NCI-H2227 treated with DMSO at 0.1 percent for 48 hours (cell line): ENCODE measurements at places on chromosomes 12 and 14.

GRCh38 chr14:79091381-79091963 lies 921.3 kb downstream of the NRXN3 start:
- peak; percentile 27 for DNase-seq

- DNase-seq = no peak
Measured at GRCh38 chr12:120739821-120740613, 14.4 kb downstream of the ACADS start.

GRCh38 chr12:98721204-98721702 lies 76.2 kb downstream of the APAF1 start:
- no peak for DNase-seq

- DNase-seq = peak; percentile 53
Measured at GRCh38 chr12:100794441-100795173, at the start of gene ANO4. Gene ANO4, plus strand, starts transcription at chr12:100794776. Its CDS starts 107,010 bp downstream, at chr12:100901786.

GRCh38 chr14:106308839-106309389 lies 782.5 kb downstream of the TMEM121 start:
- DNase-seq = no peak

DNA sequence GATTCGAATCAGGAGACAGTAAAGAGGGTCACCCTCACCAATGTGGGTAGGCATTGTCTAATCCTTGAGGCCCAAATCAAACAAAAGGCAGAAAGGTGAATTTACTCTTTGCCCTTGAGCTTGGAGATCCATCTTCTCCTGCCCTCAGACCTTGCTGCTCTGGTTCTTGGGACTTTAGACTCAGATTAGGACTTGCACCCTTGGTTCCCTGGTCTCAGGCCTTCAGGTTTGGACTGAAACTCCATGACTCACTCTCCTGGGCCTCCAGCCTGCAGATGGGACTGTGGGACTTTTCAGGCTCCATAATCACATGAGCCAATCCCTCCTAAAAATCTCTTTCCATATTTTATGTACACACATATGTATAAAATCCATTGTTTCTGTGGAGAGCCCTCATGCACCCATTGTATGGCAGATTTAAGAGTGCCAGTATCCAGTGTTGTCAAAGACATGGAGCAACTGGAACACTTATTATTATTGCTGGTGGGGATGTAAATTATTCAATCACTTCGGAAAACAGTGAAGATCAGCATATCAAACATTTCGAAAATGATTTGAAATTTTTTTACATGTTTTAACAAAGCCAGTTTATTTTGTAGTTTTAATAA lies 48.7 kb downstream of the EID3 start:
- DNase-seq = no peak

DNA sequence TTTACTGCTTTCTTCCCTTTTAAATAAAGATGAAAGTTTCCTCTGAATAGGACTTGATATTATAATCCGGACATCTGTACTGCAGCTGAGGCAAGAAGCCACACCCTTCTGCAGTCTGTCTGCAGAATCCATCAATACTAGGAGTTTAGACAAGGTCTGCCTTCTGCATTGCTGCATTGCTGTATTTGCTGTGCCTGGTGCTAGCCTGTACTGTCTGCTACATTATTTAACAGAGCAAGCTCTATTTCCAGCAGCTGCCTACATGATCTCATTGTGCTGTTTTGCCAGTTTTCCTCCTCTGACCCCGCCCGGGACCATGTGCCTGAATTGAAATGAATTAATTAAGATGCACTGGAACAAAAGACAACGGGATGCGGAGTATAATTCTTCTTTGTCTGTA lies 1.7 kb downstream of the TUBA1A start:
- peak; percentile 46 for DNase-seq

- DNase-seq = no peak
Measured at GRCh38 chr12:116894913-116895312, 13.7 kb upstream of the HRK start.

DNA sequence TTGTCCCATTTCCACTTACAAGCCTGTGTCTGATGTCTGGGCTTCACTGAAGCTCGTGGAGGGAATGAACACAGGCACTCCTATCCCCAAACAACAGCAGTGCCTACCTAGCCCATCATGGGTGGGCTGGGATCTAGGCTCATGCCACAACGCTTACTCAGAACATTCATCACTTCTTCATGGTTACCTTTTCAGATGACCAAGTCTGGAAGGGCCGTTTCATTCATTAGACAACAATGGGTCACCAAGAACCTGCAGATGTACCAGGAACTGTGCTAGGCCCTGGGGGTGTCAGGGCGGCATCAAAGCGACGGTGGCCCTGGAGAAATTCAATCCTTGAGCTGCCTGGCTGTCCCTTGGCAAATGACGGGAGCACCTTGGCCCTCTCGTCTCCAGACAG lies 64.9 kb upstream of the FZD10 start:
- no peak for DNase-seq

DNA sequence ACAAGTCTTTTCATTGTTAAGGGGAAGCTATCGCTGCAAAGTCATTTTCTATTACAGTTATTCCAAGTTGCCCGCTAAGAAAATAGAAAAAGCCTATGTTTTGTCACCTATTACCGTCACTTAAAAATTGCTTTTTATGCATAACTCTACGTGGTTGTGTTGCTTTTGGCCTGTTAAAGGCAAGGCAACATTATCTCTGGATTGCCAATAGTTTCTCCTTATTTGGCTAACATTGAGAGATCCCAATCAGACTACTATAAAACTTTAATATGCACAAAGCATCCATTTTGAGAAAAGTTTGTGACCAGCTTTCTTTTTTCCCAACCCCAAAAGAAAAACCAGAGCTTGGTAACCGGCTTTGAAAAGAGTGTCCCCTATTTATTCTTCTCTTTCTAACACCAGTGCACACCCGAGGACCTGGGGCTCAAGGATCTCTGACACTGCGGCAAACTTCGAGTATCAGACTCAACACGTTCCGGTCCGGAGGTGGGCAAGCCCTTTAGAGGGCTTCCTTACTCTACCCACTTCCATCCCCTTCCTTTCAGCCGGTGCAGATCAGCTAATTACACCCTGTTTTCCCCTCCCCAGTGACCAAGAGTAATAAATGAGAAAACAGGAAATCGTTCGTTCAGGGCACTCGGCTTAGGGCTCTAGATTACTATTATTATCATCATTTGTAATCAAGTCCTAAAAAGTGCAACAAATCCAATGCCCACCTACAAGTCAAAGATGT lies 1.2 kb downstream of the PPP1R12A start:
- DNase-seq = peak; percentile 57

DNA sequence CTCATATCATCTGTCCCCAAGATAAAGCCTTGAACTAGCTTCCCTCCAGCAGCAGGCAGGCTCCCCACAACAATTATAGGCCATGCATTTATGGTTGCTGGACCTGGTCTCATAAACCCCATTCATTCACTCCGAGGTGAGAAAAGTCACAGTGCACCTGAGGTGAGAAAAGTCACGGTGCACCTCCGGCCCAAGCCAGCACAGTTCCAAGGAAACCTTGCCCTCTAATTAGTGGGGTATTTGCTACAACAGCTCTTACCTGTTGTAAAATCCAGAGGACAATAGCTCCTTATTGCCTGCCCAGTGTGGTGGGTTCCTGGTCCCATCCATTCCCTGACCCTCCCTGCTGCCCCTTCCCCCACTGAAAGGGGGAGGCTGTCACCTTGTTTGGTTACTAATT lies 65.6 kb downstream of the FBXL14 start:
- DNase-seq = no peak

DNA sequence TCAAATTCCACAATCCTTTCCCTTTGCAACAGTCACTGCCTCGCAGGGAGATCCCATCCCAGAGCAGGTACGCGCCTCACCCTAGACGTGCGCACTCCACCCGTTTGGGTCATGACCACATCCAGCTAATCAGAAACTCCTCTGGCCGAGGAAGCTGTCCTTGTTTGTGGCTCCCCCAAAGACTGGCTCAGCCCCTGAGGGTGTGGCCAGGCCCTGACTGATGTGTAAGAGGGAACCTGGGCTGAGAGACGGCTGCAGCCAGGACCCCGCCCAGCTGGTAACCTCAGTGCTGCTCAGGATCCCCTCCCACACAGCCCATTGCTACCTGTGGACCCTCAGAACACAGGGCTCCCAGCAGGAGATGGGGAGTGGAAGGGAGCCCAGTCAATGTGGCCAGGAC lies 183.2 kb upstream of the SFSWAP start:
- no peak for DNase-seq

- no peak for DNase-seq
Measured at GRCh38 chr12:10557329-10557728, 51.6 kb downstream of the EIF2S3B start.

- DNase-seq = no peak
Measured at GRCh38 chr12:111664961-111665865, 20.5 kb downstream of the BRAP start.

- DNase-seq = no peak
Measured at GRCh38 chr12:31586728-31587127, 4.2 kb downstream of the DENND5B start.

DNA sequence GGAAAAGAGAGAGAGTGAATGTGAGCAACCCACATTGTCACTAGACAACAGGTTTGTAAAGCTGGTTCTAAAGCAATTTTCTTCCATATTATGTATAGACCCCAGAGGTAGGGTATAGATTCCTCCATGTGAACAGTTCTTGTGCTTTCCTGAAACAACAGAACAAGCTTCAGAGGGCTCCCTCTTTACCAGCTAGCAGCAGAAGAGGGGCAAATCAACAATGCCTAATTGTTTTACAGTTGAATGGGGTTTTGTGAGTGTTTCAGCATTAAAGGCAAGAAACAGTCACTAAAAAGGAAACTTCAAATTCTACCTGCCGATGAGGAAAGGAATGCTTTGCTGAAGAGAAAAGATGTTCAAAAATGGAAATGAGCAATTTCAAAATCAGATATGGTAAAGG lies 341.2 kb upstream of the KITLG start:
- no peak for DNase-seq

DNA sequence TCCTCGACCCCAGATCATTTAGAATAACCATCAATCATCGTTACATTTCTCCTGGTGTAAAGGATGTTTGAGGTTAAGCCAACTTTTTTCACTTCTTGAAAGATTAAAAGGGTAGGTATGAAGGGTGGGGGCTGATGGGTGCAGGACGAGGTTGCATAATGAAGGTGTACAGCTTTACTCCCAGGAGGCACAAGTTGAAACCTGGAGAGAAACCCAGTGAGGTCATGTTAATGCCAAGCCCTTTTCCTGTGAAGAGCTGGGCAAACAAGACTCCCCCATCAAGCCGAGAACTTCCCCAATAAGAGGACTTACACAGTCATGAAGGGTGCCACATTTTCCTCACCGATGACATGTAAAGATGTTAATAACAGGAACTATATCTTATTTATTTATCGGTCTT lies 84.3 kb downstream of the FZD10 start:
- no peak for DNase-seq

GRCh38 chr12:67797185-67797741 lies 148.7 kb downstream of the DYRK2 start:
- DNase-seq = no peak

- peak; percentile 16 for DNase-seq
Measured at GRCh38 chr12:112798048-112798760, 6.7 kb downstream of the RPH3A start.

GRCh38 chr12:46958599-46959290 lies 120.7 kb upstream of the PCED1B start:
- no peak for DNase-seq

DNA sequence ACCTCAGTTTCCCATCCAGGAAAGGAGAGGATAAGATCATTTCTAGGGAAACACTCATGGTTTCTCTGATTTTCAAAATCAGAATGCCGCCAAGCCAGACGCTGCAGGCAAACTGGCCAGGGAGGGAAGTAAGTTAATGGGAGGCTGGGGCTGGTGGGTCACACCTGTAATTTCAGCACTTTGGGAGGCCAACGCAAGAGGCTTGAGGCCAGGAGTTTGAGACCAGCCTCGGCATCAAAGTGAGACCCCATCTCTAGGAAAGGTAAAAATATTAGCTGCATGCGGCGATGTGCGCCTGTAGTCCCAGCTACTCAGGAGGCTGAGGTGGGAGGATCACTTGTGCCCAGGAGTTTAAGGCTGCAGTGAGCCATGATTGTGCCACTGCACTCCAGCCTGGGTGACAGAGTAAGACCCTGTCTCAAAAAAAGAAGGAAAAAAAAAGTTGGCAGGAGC lies 587 bp downstream of the SELPLG start:
- no peak for DNase-seq

DNA sequence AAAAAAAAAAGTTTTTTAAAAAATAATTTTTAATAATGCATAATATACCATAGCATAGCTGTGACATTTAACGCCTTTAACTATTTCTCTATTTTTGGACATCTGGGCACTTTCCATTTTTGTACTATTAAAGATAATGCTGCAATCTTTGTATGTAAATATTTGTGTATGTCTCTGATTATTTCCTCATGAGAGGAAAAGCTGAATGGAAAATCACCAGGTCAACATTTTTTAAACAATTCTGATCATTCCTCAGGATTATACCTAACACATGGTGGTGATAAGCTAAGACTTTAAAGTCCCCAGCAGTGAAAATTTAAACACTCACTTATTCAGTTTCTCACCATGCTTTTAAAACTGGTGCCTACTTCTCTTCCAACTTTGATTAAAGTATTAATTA lies 31.3 kb upstream of the NR1H4 start:
- DNase-seq = no peak

DNA sequence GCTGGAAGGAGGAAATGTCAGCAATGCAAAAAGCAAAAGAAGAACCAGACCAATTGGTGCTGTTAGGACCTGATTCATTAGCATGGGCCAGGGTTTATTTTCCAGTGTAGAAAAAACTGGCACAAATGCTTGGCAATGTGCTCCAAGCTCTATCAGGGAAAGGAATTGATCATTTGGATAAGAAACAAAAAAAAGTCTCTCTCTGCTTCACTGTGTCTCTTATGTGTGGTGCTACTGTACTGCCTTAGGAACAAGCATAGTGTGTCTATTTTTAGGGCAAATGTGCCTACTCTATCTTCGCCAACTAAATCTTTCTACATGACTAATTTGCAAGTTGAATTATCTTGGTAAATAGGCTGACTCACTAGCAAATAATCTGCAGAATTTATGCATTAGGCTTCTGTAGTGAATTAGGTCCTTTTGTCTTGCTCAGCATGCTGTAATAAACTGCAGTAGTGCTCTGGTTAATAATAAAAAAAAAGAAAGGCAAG lies 236.7 kb downstream of the MDGA2 start:
- DNase-seq = no peak

- no peak for DNase-seq
Measured at GRCh38 chr12:75271576-75271975, 58.5 kb downstream of the CAPS2 start.

GRCh38 chr14:66490143-66491111 lies 4.3 kb downstream of the CCDC196 start:
- DNase-seq = no peak

DNA sequence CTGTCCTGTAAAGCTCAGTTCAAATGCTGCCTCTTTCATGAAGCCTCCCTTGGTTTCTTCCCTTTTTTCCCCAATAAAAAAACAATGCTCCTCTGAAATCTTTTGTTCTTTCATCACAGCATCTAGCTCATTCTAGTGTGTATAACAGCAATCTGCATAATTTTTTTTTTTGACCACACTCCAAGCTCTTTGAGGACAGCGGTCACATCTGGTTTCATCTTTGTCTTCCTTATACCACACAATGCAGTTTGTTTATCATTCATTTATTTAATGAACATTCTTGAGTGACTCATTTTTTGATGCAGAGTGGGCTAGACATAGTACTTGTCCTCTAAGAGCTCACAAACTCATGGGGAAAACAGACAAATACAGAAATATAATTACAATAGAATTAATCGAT lies 7.3 kb downstream of the GNG2 start:
- no peak for DNase-seq
